Activated B cell treated with CpG ODN at 0.5 μM for 24 hours (primary cell): ENCODE measurements at places on chromosomes 16 and 17.

DNA sequence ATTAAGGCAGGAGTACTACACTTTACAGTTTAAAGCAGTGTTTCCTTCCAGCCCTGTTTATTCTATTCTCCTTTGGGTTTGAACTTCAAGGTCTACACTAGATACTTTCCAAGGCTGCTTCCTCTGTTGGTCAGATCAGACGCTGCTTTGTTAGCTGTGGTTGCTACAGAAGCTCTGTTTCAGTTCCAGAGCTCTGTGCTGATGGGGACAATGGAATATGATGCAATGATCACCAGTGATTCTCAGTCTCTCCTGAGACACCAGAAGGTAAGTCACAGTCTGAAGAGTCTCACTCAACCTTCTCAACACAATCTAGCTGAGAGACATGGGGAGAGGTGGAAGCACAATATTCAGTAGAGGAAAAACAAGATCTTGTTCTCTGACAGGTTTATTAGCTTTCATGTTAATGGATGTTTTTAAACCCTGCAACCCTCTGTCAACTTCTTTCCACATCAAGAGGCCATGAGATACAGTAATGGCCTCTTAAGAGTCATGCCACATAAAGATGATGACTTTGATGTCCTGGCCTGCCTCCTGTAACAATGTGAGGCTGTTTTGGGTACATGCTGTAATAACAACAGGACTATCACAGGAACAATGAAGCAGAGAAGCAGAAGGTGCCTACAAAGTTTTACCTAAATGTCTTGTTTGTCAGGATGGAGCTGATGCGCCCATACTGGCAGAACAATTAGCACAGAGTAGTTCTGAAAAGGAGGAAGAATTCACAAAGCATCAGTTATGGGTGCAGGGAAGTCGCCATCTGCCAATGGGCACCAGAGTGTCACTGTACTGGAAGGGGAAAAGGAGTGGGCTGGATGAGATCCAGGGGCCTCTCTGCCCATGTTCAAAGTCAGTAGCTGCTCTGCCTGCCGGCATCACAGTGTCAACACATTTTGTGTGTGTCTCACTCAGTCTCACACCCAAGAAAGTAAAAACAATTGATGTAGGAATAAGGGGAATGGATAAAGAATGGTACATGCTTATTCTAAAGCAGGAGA is 33.4 kb downstream of the PSME3IP1 start:
- DNase-seq: no peak

DNA sequence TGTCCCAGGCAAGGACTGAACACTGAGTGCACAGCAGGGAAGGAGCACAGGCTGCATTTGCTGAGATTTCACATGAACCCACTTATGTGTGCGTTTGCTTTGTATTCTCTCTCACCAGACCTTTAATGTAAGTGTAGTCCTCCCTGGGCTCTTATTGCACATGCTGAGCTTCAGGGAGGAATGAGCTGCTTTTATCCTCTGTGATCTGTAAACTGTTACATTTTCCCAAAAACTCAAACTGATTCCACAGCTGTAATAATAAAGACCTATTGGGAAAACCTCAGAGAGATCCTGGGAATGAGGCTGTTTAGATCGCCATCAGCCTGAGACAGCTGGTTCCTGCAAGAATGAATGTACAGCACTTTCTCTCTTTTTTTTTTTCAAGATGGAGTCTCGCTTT is 53.6 kb upstream of the ADORA2B start:
- no peak for DNase-seq

DNA sequence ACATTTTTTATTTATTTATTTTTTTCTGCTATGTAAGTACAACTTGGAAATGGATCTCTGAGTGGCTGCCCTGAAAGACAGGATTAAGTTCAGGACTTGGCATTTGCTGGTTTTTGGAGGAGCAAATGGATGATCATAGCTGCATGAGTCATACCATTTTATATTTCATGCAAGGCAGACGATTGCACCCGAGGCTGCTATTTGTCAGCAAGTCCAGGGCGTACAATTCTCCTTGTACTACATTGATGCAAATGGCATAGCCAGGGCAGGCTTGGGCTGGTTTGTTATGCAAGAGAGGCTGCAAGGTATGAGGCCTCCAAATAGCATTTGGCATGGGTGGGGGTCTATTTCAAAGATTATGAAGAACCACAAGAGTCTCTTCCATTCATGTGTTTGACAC is 81.2 kb upstream of the CACNG3 start:
- DNase-seq: no peak

DNA sequence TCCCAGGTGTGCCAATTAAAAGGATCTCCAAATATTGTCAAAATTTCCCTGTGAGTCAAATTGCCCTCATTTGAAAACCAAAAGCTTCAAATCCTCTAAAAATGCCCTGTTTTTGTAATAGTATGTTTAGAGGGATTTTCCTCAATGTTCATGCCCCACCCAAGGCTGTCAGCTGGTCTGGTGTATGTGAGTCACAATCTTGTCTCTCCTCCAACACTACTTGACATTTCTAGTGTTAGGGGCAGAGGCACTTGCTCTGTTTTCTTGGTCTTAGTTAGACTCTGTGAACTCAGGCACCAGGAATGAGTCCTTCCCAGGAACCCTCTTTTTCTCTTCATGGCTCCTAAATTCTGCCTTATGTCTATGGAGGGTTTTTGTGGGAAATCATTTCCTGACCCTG is 634.8 kb downstream of the KCNJ2 start:
- no peak for DNase-seq

DNA sequence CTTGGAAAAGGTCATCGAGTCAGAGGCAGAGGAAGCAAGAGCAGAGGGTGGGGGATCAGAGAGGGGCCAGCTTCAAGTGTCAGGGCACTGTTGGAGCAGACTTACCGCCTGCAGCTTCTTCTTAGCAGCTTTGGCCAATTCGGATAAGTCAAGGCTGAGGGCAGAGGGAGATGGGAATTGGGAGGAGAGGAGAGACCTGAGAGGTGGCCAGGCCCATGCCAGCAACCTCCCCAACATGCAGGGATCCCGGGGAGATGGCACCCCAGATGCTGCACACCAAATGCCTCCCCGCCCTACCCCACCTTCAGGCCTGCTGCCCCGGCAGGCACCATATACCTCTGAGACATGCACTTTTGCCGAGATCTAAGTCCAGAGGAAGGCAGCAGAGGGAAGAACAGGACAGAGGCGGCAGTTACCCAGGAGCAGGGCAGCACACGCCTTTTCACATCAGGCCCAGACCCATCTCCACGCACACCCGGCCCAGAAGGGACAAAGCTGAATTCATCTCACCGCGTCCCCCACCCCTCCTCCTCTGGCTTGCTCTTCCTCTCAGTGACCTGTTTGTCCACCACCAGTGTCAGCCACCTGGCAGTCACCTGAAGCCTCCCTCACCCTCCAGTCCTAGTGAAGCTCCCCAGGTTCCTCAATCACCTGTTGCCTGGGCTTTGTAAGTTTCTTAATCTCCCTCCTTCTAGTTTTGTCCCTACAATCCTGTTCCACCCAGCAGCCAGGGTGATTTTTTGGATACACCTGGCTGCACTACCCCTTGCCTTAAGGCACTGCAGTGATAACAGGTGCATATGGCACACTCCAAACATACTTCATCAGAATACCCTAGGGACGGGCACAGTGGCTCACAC is 10.4 kb downstream of the TP53I13 start:
- no peak for DNase-seq

DNA sequence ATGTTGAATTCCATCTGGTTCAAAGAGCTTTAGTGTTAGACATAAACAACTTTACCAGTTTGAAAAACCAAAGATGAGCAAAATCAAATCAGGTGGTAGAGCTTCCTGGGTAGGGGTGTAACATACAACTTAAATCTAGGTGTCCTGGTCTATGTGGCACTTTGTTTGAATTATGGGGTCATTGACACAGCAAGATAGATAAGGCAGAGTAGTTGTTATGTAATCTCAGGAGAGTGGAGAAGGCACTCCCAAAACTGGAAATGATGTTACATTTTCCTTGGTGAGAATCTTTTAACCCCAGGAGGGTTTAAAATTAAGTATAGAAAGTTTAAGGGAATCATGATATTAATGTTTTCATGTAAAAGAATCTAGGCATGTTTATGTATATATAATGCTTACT is 31.9 kb downstream of the CCDC42 start:
- no peak for DNase-seq

DNA sequence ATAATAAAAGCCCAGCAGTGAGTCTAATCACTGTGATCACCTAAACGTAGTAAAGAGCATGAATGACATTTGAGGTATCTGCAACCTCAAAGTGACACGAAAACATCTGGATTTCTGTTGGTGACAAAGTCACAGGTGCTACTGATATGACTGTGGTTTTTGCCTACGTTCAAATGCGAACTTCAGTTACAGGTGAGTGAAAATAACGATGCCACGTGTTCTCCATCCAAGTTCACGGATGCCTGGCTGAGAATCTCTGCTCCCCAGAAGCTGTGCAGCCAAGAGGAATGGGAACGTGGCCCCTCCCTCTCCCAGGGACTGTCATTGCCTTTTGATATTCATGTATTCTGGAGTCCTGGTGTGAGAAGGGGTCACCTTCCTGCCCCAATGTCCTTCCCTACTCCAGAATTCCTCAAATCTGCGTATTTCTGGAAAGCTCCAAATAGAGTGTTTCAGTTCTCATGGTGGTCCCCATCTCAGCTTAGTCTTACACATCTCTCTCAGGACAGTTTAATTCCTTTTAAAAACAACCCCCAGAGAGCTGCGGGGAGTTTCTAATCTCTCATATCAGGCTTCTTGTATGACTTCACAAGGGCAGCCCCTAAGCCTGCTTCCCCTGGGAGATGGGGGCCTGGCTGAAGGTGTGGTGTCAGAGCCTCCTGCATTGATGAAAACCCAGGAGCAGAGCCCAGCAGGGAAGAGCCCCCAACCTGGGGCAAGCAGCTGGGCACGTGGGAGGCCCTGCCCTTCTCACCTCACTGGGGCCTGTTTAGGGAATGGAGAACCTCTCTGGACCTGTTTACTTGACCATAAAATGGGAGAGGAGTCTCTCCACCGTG is 25.8 kb downstream of the PIK3R5 start:
- DNase-seq: no peak
